ENCODE measurements at places on chromosomes 5 and 9.

GRCh38 chr5:93071710-93072109 lies 509.3 kb downstream of the NR2F1-AS1 start:
- no peak for DNase-seq

- DNase-seq = peak; percentile 95
Measured at GRCh38 chr5:99019812-99020697, 91.2 kb upstream of the CHD1 start.

- DNase-seq = no peak
Measured at GRCh38 chr9:77488439-77489126, 159.5 kb downstream of the GNA14 start.

- no peak for DNase-seq
Measured at GRCh38 chr5:68757626-68758212, 336.1 kb upstream of the SLC30A5 start.

- no peak for DNase-seq
Measured at GRCh38 chr9:130407916-130408663, 36.7 kb upstream of the ASS1 start.

DNA sequence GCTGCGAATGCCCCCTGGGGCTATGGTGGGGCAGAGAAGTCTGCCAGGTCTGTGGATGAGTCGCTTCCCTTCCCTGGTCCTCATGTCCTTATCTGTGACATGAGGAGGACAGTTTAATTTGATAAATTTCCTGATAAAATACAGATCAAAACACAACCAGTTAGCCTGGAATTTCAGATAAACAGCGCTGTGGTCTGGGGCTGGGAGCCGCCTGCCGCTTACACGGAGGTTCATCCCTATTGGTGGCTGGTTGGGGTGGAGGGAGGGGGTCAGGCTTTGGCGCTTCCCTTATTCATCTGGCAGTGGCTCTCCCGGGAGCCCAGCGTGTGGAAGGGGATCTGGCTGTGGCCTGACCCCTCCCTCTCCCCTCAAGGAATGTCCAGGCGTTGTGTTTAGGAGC lies 17.9 kb downstream of the CRB2 start:
- no peak for DNase-seq

DNA sequence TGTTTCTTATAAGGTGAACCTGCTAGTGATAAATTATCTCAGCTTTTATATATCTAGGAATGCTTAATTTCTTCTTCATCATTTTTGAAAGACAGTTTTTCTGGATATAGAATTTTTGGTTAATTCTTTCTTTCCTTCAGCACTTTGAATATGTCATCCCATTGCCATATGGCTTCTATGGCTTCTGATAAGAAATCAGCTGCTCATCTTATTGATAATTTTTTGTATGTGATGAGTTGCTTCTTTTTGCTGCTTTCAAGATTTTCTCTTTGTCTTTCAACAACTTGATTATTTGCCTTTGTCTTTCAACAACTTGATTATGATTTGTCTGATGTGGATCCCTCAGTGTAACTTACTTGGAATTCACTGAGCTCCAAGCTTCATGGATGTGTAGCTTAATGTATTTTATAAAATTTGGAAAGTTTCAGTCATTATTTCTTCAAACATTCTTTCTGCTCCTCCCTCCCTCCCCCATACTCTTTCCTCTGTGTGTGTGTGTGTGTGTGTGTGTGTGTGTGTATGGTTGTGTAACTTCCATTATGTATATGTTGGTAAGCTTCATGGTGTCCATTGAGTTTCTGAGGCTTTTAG lies 243.9 kb downstream of the TLE1 start:
- no peak for DNase-seq

GRCh38 chr9:73325983-73326382 lies 174.3 kb downstream of the ANXA1 start:
- DNase-seq = no peak
